ENCODE measurements at places on chromosomes 6 and 20.

DNA sequence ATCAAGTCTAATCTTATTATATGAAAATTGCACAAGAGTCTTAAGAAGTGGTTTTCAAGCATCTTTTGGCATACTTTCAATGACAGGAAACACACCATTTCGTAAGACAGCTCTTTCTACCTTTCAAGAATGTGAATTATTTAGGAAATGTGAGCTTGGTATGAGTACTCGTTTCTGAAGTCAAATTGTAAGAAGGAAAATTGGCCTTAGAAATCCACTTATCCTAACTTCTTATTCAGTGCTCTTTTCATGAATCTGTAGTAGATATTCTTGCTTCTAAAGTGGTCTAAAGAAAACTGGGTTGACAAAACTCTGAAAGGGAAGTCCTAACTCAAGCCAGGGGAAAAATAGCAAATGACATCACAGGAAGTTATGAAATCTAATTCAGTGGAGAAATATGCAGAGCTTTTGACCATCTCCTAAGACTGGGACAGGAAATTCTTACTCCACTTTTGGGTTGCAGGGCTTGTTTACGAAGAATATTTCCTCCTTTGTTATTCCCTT, 38.5 kb upstream of the OGFRL1 start:
- no peak for DNase-seq

GRCh38 chr20:32803092-32803491, 16.7 kb upstream of the MAPRE1 start:
- DNase-seq, result no peak

- DNase-seq, result no peak
Observed at GRCh38 chr6:131065824-131066171, 2.8 kb upstream of the EPB41L2 start.

GRCh38 chr20:23568320-23568970, at the start of gene CST9L:
Gene CST9L (minus strand): TSS chr20:23568484. CDS start chr20:23568450, 34 bp downstream.
- DNase-seq, result no peak

DNA sequence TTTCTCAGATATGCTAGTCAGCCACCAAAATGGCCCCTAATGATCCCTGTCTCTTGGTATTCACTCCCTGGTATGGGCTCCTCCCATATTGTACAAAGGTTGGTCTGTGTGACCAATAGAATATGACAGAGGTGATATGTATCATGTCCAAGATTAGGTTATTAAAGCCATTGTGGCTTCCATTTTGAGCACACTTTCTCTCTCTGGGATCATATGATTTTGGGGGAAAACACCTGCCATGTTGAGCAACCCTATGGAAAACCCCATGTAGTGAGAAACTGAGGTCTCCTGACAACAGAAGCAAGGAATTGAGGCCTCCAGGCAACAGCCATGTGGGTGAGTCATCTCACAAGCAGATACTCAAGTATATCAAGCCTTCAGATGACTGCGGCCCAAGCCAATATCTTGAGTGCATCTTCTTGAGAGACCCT, 7.1 kb upstream of the ZNF318 start:
- no peak for DNase-seq
